HFFc6 (cell line): ENCODE measurements at places on chromosomes 12 and 14. TPM values are rescaled to one million over a fixed set of nuclear protein-coding genes. Genes with fewer than 3 reads are reported as not detected.

The RNF212B gene
- not detected in 3 replicates for total RNA-seq

DNA sequence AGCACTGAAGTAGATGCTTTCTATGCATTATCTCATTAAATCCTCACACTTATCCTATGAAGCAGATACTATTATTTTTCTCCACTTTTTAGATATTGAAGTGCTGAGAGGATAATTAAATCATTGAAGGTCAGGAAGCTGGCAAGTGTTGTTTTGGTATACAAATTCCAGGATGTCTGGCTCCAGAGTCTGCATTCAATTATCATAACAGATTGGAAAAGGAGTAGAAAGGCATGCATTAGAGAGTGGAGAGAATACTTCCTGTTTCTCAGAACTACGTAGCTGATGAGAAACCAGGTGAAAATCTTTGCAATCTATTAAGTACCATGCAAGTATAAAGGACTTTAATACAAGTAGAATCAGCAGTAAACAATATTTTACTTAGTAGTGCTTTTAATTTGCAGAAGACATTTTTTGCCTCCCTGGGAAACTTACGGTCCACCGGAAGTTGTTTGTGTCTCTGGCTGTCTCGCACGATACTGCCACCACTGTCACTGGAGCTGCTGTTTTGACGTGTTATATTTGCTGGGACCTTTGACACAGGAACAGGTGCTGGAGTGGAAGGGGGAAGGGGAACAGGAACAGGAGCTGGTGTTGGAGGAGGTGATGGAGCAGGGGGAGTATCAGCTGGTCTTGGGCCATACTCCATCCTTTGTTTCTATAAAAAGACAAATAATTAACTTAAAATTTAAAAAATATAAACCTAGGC lies 158.0 kb downstream of the EPS8 start:
- DNase-seq = no peak

GRCh38 chr14:81437244-81437643 lies 37.1 kb upstream of the STON2 start:
- no peak for DNase-seq

The SERPINA6 gene
- total RNA-seq = not detected in 3 replicates

DNA sequence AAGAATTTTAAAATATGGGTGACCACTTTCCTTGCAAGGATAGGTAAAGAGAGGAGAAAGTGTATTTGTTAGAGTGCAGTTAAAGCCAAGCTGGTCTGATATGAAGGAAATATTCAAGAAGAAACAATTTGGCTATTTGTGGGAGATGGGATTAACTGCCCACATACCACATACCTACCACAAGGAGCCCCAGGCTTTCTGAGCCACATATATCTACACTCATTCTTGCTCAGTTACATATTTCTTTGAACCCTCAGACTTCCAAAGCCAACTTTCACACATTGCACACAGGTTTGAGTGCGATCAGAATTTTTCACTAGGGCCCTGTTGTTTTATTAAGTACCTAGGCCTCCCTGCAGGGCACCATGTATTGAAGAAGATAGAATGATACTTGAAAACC lies 330.2 kb downstream of the ZFP36L1 start:
- peak; percentile 22 for DNase-seq

DNA sequence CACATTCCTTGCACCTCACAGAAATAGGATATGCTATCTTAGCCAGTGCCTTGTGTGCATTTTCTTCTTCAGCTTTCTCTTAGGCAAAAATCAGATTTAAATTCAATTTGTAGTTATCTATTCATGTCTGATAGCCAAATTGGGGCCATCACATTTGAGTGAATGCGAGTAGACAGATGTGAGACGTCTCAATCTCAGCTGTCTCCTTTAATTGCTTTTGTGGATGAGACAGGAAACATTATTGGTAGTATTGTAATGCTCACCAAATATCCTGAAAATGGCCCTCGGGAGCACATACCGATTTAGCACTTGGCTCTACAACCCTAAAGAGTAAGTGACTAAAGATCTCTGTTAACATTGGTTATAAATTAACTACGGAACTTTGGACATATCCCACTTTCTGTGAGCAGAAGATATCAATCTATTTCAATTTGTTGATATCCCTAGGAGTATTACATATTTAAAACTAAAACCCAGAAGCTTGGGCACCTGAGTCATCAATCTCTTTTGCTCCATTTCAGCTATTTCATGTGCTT lies 1012.5 kb upstream of the TMEM132C start:
- DNase-seq = no peak

The CMTM5 gene
- total RNA-seq = not detected in 3 replicates

The AKAP5 gene
- total RNA-seq = 0.86 to 1.3 TPM (median 1.1 TPM) in 3 replicates

DNA sequence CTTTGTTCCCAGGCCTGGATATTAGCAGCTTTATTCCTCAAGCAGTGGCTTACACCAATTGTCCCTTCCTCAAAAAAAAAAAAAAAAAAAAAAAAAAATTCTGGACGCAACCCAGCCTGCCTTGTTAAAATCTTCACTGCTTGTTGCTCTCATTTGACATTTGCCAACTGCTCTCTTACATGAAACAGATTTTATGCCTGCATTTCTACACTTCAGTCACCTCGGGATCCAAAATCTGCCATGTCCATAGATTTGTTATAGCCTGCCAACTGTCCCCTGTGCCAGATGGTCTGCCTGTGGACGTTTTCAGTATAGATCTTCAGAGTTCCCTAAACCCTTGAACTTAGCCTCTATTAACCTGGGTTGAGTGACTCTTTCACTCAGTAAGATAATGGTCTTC lies 651.5 kb downstream of the FSCB start:
- DNase-seq = no peak

- DNase-seq = no peak
Measured at GRCh38 chr12:128833418-128833817, 9.7 kb upstream of the SLC15A4 start.

- DNase-seq = no peak
Measured at GRCh38 chr12:127238107-127238506, 1028.9 kb upstream of the TMEM132C start.

- no peak for DNase-seq
Measured at GRCh38 chr14:99681101-99681831, 2.8 kb upstream of the CYP46A1 start.

DNA sequence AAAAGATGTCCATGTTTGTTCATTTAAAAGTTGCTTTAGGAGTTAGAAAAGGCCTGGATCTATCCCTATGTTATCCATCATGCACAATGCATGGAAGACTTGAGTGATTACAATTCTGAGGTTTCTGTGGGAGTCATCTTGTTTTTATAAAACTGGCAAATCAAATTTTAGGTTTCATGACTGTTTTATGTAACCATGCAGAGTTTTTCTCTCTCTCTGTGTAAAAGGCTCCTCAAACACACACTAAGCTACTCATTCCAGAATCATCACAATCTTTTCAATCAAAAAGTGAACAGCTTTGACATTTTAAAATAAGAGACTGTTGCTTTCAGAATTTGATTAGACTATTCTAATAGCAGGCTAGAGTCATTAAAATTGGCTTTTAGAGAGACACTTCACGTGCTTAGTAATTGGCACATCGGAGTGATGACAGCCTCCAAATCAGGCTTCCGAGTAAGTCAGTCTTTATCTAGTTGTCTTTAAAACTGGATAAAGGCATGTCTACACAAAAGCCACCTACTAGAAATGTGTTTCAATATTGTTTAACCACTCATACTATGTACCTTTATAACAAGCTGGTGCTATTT lies 31.9 kb downstream of the PRICKLE1 start:
- no peak for DNase-seq
